ENCODE measurements at places on chromosomes 6 and 20.

- no peak for DNase-seq
These were observed 14.1 kb upstream of the SIRPB2 start for GRCh38 chr20:1505361-1505760.

DNA sequence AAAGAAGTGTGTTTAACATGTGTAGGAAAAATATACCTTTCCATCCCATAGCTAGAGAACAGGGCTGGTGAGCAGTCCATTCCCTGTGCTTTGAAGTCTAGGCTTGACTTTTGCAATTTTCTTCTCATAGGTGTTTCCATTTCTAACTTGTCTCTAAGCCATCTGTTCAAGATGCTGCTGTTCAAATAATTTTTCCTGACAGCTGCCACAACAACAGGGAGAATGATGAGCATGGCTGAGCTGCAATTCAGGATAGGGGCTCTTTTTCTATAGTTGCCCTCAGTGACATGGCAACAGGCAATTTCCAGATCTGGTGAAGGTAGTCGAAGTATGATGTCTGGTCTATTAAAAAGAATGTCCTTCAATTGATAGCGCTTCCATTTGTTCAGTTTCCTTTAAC is 103.0 kb upstream of the HS3ST5 start:
- DNase-seq: no peak

GRCh38 chr20:63859166-63859699 is 2.1 kb upstream of the ABHD16B start:
- no peak for DNase-seq

- DNase-seq: no peak
These were observed 2.2 kb downstream of the C20orf173 start for GRCh38 chr20:35527122-35527769.

DNA sequence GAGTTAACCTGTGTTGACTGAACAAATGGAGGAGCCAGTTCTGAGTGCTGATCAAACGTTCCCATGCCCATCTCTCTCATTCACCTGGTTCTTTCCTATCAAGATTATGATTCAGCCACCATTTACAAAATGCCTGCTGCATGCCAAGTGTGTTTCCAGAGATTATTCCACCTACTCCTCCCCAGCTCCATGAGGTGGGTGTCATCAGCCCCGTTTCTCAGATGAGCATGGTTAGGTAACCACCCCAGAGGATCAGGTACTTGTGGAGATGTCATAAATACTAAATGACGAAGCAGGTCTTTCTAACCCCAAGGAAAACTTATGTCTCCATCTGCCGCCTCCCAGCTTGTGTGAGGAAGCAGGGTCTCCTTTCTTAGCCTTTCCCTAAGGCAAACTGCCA is 2.1 kb downstream of the BANF2 start:
- no peak for DNase-seq

GRCh38 chr6:136922685-136923006 is 545 bp downstream of the SLC35D3 start:
- DNase-seq: no peak

GRCh38 chr20:52972190-52972937 is at the start of gene TSHZ2:
Gene TSHZ2 (plus strand): TSS chr20:52972358. CDS start chr20:52973294, 936 bp downstream.
- peak; percentile 52 for DNase-seq

GRCh38 chr6:126701676-126702560 is 362.0 kb downstream of the CENPW start:
- DNase-seq: no peak

- DNase-seq: no peak
These were observed 358.2 kb downstream of the QKI start for GRCh38 chr6:163772701-163773100.

- DNase-seq: no peak
These were observed 140.8 kb downstream of the SLC16A10 start for GRCh38 chr6:111228094-111228493.

DNA sequence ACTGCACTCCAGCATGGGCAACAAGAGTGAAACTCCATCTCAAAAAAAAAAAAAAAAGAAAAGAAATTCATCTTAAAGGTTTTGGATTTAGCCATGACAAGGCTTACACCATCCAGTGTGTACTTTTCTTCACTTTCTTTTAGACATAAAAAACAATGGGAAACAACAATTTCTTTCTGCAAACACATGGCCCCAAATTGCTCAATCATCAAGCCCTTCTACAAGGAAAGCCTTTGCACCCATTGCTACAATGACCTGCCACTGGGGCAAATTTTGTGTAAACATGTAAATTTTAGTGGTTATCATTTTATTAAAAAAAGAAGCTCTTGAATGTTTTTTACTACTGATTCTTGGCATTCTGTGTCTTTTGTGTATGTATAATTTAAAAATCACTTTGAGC is 131.8 kb upstream of the QKI start:
- DNase-seq: no peak

GRCh38 chr6:168037856-168038255 is 40.4 kb downstream of the KIF25 start:
- DNase-seq: no peak

- no peak for DNase-seq
These were observed 246.6 kb downstream of the TBXT start for GRCh38 chr6:165920896-165921671.

DNA sequence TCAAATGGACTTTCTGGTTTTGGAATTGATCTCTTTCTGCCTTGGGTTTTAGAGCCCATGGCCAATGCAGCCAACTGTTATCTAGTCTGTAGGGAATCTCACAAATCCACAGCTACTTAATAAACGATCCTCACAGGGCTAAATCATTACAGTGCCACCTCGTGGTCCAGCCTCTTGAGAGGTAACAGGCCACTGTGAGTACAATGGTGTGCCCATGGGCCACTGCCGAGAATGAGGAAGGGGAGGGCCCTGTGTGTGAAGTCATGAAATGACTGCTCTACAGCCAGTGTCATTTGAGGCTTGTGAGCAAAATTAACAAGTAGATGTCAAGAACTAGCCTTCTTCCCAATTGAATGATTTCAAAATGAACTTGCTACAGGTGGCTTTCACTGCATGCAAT is 54.3 kb upstream of the GMPR start:
- peak; percentile 62 for DNase-seq

DNA sequence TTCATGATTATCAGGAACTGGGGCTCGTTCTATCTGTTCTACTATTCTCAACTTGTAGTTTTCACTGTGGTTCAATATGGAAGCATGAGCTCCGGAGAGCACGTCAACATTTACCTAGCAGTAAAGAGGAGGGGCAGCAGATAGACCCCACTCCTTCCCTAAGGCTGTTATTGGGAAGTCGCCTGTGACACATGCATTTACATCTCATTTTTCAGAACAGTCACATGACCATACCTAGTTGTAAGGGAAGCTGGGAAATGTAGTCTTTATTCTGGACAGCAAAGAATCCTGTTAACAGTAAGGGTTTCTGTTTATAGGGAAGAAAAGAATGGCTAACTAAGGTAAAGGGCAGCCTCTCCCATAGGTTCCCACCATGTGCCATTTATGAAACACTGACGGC is 158.3 kb downstream of the ZFP64 start:
- DNase-seq: no peak

DNA sequence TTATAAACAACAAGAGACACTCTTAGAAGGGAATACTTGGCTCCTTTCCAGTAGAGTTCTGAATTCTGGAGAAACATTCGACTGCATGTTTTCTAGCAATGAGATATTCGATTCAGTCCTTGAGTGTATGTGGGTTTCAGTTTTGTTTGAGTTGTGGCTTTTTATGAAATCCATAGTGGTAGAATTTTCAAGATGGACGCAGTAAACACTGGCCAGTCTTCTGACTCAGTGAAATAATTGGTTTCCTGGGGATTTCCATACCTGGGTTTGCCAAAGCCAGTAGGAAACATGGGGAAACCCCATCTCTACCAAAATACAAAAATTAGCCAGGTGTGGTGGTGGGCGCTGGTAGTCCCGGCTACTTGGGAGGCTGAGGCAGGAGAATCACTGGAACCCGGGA is 273.5 kb upstream of the PLCB4 start:
- no peak for DNase-seq

DNA sequence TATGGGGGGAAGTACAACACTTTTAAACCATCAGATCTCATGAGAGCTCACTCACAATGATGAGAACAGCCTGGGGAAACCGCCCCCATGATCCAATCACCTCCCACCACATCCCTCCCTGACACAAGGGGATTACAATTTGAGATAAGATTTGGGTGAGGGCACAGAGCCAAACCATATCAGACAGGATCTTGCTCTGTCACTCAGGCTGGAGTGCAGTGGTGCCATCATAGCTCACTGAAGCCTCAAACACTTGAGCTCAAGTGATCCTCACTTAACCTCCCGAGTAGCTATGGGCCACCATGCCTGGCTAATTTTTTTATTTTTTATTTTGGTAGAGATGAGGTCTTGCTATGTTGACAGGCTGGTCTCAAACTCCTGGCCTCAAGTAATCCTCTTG is 5.1 kb upstream of the IYD start:
- DNase-seq: no peak

GRCh38 chr6:157754351-157754750 is 68.7 kb upstream of the SNX9 start:
- DNase-seq: no peak

DNA sequence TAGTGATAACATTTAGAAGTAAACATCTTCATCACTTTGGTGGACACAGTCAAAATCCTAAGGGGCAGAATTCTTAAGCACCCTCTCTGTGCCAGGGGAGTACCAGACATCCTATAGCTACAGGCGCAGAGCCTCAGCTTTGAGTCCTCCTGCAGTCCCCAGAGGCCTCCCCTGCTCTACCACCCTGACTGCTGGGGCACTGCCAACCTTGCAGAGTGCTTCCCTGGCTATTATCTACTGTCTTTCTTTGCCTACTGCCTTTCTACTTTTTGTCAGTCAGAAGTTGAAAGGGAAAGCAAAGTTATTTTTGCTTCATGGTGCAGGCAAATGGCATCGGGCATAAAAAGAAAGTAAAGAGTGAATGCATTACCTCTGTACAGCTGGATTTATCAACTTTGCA is 80.1 kb downstream of the AIG1 start:
- DNase-seq: no peak

GRCh38 chr6:26331218-26332073 is 33.6 kb upstream of the BTN3A2 start:
- DNase-seq: no peak

Data from Peyer's patch (tissue), 4 donors.